ENCODE measurements at places on chromosomes 3 and 15.

GRCh38 chr15:69666921-69667811 is 214.5 kb downstream of the RPLP1 start:
- no peak for DNase-seq

DNA sequence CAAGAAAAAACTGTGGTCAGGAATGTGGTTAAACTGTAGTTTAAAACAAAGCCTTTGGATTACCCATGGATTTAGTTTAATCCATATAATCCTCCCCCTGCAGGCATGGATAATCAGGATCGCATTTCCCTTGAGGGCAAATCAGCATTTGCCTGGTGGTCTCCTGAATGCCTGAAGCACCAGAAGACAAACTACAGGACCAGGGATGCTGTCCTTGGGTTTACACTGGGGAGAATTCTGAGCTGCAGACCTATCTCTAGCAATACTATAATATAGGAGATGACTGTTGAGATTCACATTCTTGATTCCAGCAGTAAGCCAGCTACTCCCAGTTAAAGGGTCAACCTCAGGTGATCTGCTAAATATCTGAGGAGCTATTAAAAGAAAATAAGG is 10.6 kb downstream of the PIK3CB start:
- DNase-seq: peak; percentile 8

GRCh38 chr3:144351011-144351410 is 379.4 kb downstream of the DIPK2A start:
- no peak for DNase-seq

DNA sequence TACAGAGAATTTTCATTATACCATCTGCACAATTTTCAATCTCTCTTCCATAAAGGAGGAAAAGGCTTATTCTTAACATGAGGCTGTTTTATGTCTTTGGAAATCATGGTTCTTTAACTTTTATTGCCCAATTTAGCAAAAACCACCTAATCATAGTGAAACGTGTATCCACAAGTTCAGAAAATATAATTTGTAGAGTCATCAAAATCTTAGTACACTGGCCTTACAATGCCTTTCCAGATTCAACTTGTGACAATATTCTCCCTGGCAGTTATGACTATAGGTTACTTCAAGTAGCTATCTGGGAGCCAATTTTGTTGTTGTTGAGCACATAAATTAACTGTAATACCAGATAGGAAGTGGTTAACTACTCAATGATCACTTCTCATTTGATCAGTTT is 10.9 kb downstream of the BNIP2 start:
- no peak for DNase-seq

- no peak for DNase-seq
These were observed 6.5 kb downstream of the PSMD2 start for GRCh38 chr3:184305577-184305976.

- peak; percentile 54 for DNase-seq
These were observed 113.7 kb downstream of the ATG7 start for GRCh38 chr3:11385891-11386290.
